ENCODE measurements at places on chromosomes 1 and 21. TPM values are rescaled to one million over a fixed set of nuclear protein-coding genes. Genes with fewer than 3 reads are reported as not detected.

DNA sequence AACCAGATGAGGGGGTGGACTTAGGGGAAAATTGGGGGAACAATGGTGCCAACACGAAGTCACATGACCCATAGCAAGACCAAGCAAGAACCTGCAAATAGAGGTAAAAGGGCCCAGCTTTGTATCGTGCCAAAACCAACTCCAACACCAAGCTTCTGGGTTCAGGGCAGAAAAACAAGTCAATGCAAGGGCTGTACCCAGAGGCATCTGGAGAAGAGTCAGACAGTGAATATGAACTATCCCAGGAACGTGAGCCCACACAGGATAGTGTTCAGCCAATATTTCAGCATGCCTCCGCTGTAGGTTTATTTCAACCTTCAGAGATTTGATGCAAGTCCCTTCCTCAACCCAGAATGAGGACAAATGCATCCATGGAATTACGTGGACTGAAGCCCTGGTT is 15.0 kb upstream of the ZMYM6 start:
- no peak for DNase-seq

DNA sequence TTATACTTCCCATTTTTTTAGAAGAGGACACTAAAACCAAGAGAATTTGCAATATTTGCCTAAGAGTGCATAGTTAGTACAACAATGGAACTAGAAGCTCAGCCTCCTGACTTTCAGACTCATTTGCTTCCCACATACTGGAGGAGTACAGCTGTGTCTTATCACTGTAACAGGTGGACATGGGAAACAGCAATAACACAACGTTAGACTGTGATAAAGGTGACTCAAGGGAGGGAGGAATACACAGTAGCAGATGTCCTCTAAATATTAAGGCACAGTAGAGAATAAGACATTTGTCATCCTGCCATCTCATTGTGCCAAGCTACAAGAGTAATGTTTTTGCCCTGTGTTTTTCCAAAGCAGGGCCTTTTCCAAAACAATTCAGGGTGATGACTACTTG is 55.4 kb upstream of the JAK1 start:
- DNase-seq: no peak

DNA sequence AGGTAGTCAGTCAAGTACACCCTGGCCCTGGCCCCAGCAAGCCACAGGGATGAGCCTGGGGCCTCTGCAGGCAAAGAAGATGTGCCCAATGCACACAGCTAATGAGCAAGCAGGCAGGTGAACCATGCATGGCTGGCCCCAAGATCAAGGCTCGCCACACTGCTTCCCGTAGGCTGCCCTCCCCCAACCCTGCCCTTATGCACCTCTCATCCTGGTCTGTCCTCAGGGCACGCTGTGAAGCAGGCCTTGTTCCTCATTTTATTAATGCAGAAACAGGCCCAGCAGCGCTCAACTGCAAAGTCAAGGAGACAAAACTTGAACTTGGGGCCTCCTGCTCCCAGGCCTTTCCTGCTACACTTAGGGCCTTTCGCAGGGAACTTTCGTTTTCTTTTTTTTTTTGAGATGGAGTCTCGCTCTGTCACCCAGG is 35.6 kb upstream of the ID3 start:
- DNase-seq: peak; percentile 73

DNA sequence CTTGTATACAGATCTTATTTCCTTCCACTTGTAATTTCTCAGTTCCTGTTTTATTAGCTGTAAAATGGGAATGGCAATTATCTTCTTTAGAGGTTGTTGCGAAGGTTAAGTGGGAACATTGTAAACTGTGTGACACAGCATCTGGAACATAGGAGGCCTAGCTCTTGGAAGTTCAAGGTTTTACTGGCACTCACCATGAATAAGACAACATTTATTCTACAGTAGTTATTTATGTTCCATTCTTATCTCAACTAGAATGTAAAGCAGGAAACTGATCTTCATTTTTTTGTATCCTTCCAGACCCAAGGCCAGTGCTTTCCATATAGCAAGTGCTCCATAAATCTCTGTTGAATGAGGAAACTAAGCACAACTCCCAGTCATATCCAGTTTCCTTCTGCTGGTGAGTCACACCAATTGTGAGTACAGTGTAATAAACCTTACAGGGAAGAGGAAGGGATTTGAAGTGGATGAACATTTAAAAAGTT is 1.4 kb downstream of the BCL10 start:
- peak; percentile 80 for DNase-seq

DNA sequence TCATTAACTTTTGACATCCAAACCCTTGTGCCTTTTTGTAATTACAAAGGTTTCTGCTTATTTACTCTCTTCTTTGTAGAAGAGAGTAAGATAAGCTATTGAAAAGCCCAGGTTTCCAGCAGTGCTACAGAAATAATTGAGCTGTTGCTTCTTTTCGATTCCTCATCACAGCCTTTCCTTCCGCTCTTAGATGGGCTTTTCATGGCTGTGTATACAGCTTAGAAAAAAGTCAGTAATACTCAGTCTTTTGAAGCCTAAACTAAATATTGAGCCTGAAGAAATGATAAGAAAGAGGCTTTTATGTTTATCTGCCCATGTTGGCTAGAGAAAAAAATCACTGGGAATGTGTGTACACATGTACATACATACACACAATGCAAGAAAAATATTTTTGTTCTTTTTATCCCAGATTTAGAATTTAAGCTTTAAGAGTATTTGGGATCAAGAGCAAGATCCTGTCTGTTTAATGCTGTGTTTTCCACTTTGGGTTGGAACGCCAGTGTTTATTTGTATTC is 172.4 kb downstream of the VPS13D start:
- DNase-seq: no peak

- no peak for DNase-seq
These were observed at the start of gene NPPB for GRCh38 chr1:11858613-11858967. NPPB (minus strand) TSS chr1:11858945; CDS start chr1:11858833, 112 bp downstream.

DNA sequence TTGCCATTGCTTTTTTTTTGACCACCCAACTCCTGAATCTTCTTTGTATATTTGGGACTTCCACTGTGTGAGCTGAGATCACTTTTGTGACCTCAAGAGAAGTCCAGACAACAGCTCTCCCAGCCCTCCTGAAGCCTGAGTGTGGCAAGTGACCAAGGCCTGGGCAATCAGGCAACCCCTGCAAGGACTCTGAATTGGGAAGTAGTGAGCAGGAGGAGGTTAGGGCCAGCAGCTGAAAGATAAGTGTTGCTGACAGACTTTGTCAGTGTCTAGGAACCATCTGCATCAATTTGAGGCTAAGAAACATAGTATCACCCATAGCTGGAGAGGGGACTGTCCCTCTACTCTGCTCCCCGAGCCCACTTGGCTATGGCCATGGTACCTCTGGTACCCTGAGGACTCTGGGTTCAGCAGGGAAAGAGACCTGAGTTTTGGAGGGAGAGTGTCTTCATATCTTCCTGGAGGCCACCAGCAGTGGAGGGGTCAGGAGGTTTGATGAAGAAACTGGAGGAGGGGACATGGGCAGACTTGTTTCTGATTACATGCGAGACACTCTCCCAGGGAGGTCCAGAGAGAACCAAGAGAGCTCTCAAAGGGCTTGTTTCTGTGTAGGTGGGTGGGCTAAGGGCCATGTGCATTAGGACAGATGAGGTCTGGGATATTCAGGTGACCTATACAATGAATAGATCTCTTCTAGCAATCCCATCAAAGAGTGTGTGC is 147.0 kb upstream of the DNAH14 start:
- DNase-seq: no peak

DNA sequence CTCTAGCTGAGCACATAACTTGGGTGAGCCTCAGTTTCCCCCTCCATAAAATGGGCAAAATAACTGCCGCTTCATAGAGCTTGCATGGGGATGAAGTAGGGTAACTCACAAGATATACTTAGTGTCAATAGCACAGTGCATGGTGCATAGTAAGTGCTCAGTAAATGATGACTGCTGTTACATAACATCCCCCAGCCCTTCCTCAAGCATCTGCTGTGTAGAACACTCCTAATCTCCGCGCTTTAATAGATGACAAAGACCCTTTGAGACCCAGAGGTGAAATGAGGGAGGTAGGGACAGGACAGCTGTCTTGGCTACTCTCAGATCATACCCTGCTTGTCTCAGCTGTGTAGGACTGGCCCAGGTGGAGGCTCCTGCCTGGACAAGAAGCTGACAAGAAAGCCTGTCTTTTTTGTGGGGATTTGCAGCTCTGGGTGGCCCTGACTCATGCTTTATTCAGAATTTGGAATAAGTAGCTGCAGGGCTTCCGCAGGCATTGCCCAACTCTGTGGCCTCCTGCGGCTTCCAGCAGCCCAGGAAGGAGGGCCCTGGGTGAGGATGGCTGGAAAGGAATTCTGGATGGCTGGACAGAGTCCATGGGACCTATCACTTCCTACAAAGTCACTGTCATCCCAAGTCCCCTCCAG is 20.7 kb upstream of the PADI4 start:
- DNase-seq: no peak

GRCh38 chr1:208278638-208279037 is 34.5 kb upstream of the PLXNA2 start:
- DNase-seq: no peak

DNA sequence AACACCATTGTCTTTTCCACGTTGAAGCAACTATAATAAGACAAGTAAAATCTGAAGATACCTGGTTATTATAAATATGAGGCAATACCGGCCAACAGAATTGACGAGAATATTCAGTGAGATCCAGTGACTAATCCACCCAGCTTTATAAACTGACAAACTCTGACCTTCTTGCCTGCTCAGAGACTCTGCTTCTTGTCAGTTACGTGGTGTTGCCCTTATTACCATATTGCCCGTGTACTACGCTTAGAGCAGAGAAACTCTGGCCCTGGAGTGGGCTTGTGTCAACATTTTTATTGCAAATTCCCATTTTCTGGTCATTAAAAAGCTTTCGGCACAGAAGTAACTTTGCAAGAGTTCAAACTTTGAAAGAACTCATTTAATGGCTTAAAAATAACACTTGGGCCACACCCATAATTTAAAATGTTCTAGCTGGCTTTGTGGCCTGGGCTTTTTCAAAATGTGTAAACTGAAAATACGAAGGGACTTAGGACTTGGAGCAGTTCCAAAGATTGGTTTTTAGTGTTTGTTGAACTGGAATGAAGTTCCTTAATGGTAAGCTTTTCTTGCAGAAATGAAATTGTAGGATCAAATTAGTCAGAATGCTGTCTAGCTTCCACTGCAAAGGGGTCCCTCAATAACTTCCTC is 266.2 kb downstream of the LMO4 start:
- DNase-seq: no peak

DNA sequence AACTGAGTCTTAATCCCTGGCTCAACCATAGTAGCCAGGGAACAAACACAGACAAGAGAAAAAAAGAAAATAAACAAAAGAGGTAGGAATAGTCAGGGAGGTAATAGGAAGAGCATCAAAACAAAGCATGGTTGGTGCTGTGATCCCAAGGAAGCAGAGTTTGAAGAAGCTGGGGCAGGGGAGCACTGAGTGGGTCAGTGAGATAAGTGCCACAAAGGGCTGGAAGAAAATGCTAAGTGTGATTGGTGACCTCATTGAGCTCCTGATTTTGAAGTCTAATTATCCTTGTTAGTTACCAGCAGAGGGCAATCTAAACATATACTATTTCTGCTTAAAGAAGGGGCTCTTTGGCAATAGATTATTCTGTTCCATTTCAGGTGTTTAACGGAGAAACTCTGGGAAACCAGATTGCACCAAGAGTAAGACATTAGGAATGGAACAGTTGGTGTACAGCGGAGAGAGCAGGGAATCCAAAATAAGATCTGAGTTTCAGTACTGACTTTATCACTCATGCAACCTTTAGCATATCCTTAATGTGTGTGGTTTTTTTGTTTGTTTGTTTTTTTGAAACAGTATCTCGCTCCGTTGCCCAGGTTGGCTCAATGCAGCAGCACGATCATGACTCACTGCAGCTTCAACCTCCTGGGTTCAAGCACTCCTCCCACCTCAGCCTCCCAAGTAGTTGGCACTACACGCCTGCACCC is 30.7 kb upstream of the KIAA1614 start:
- no peak for DNase-seq

GRCh38 chr1:12114916-12115315 is 51.8 kb downstream of the TNFRSF8 start:
- no peak for DNase-seq

DNA sequence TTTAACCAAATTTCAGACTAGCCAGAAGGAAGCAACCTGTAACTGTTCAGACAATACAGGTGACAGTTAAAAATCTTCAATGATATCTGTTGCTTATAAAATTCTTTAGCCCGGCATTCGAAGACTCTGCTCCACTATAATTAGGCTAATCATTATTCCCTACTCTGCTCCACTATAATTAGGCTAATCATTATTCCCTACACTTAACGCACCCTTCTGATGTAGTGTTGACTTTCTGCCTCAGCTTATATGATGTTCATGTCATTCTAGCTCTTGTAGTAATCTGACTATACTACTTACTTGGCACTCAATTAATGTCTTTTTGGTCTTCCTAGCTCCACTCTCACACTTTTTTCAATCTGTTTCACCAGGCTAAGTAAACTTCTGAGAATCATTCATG is 13.3 kb downstream of the TESK2 start:
- DNase-seq: no peak

DNA sequence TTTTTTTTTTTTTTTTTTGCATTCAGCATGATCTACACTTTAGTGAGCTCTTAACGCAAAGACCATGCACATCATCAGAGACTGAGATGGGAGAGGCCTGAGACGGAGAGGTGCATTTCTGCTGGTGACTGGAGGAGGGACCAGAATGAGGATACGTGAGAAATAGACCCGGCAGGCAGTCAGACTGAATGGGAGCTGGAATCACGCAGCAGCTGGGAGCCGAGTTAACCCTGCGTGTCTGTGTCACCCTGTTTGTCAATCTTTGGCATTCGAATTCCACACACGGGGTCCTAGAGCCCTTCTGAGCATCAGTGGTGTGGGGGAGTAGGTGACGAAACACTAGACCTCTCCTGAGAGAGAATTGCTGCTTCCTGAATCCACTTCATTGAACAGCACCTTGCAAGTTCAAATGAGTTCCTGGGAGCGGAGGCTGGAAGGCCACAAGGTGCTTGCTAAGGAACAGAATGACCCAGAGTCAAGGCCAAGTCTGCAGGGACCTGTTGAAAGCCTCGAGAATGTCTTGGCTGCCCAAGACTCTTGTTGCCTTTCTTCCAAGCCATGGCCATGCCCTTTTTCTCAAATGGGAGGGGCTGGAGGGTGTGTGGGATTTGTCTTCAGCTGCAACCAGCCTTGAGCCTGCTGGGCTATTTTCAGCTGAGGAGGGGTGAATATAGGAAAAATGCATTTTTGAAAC is 123.3 kb downstream of the CNIH3 start:
- peak; percentile 42 for DNase-seq

GRCh38 chr1:31335007-31335406 is 37.9 kb downstream of the FABP3 start:
- peak; percentile 26 for DNase-seq

- DNase-seq: no peak
These were observed 54.6 kb upstream of the SEC16B start for GRCh38 chr1:178024504-178024903.

- DNase-seq: no peak
These were observed 2.8 kb downstream of the TCEA3 start for GRCh38 chr1:23421753-23422240.

POU2F1 gene
- polyA plus RNA-seq: 1.9 TPM

RGS4 gene
- 2.0 TPM for polyA plus RNA-seq

GBP6 gene
- not detected for polyA plus RNA-seq

LCK gene
- 0.99 TPM for polyA plus RNA-seq

RPTN gene
- polyA plus RNA-seq: not detected

PTTG1IP gene
- 187 TPM for polyA plus RNA-seq

FAM151A gene
- polyA plus RNA-seq: 237 TPM

DPT gene
- 4.8 TPM for polyA plus RNA-seq

CLCA1 gene
- not detected for polyA plus RNA-seq

GPR3 gene
- 0.77 TPM for polyA plus RNA-seq

COL11A1 gene
- polyA plus RNA-seq: not detected

STX12 gene
- 27.9 TPM for polyA plus RNA-seq

Data from kidney (tissue), 22 donors.